ENCODE measurements at places on chromosomes 5 and 9.

DNA sequence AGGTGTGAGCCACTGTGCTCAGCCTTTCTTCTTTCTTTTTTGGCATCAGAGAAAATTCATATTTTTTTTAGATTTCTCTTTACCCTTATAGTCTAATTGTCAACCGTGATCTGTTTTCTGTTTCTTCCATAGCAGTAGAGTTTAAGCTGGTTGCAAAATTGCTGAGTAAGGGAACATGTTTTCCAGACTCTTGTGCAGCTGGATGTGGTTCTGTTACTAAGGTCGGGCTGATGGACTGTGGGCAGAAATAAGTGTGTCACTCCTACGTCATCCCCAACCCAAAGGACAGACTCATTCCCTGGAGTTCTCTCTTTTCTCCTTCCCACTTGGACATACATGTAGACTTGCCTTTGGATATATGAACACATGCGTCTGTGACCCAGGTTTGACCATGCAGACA lies 64.1 kb upstream of the GOLM1 start:
- DNase-seq = no peak

- DNase-seq = no peak
Observed at GRCh38 chr5:179379321-179379890, 34.1 kb upstream of the ADAMTS2 start.

- DNase-seq = no peak
Observed at GRCh38 chr5:142915813-142916424, 145.7 kb downstream of the ARHGAP26 start.

DNA sequence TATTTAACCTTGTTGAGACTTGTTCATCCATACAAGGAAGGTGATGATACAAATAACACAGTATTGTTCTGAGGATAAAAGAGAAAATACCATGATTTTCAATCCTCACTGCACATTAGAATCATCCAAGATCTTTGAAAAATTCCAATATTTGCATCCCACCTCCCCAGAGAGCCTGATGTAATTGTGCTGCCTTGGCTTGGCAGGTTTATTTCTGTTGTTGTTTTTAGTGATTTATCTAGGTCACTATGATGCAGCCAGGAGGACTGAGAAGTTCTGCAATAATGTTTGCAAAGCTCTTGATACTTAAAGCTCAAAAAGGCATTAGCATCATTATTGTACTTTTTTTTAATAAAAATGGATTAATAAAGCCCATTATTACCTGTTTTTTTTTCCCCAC lies 67.0 kb upstream of the NMUR2 start:
- DNase-seq = no peak

DNA sequence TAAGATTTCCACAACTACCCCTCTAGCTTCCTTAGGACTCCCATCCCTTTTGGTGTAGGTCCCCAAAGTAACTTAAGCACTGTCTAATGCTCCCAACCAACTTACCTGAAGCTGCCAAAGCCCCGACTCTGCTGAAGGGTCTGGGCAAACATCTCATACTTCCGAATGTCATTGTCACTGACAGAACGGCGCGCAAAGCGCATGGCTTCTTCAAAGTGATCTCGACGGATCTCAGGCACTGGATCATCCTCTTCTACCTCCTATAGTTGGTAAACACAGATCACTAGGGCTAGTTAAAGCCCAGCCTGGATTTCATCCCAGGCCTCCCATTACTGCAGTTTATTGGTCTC lies 15.2 kb downstream of the VCP start:
- DNase-seq = no peak

DNA sequence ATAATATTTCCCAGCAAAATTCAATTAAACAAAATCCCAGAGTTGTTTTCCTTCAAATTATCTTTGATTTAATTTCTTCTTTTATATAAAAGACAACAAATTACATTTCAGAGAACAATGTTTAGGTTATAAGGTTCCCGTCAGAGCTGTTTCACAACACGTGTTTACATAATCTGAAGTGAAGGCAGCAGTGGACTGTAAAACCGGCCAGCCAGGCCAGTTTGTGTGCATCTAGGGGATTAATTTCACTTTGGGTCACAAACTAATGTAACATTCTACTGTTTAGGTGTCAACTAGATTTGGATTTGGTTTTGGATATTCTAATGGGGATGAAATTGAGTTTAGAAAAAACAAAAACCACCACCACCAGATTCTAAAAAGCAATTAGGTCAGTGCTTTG lies 86.5 kb upstream of the PLPP1 start:
- DNase-seq = no peak

- DNase-seq = no peak
Observed at GRCh38 chr9:86637515-86637914, 283.3 kb upstream of the TUT7 start.

DNA sequence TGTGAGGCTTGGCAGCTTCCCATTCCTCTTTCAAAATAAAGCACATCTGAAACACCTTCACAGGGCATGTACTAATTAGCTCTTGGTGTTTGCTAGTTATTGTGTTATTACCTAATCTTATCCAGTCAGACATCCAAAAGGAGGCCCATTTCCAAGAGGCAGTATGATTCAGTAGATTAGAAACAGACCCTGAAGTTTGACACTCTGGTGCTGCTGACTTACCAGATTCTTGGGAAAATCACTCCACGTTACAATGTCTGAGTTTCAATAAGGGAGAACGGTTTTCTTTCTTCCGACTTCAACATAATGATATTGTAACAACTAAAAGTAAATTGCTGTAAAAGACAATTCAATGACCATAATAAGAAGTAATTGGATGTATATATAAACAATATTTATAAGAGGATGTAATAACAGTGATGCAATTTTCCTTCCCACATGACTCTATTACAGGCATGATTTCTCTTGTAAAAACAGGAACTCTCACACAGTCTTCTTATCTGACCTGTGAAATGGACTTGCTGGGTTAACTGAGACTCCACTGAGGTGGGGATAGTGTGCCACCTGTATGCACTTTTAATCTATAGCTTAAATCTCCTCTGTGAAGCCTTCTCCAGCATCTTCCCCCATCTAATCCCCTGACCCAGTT lies 181.3 kb upstream of the ELL2 start:
- no peak for DNase-seq

- no peak for DNase-seq
Observed at GRCh38 chr9:99515093-99515492, 293.0 kb downstream of the SEC61B start.

- DNase-seq = no peak
Observed at GRCh38 chr9:517993-518392, 303.3 kb downstream of the DOCK8 start.

DNA sequence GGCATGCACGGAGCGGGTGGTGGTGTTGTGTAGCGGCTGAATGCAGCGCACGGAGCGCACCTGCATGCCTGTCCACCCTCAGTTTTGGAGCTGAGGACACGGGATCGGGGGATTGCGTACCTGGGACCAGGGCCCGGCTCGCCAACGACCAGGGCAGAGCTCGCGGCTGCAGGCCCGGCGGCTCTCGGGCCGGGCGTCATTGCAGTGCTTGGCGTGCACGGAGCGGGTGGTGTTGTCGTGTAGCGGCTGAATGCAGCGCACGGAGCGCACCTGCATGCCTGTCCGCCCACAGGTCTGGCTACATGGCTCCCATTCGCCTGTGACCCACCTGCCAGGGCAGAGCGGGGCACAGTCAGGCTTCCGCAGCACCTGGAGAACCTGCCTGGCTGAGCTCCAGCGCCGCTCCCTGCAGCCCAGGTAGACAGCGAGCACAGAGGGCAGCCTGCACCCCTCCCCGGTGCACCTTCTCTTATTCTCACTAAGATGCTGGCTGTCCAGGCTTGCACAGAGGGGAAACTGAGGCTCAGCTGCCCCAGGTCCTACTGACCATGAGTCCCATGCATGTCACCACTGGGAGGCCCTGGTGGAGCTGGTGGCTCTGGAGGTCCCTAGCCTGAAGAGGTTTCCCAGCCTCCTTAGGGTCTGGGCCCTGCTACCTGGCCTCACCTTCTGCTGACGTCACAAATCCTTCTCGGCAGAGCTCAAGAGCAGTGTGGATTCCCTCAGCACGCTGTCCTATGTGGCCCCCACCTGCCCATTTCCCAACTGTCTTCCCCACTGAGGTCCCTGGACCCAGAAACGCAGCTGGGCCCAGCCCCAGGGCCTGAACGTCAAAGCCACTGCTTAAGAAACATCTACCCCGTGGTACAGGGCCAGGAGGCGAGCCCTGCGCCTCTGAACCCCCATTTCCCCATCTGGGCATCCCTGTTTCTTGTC lies 64.9 kb downstream of the ZNF354C start:
- no peak for DNase-seq

DNA sequence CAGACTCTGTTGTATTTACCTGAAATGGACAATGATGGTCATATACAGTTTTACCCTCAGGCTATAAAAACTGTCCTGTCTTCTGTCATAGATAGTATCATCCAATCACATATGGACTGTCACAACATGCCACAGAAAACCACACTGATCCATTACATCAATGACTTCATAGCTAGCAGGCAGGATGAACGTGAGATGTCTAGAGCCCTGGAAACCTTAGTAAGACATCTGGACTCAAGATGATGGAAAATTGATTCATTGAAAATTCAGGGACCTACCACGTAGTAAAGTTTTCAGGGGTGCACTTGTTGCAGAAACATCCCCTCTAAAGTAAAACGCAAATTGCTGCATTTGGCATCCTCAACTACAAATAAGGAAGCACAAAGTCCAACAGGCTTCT lies 284.4 kb upstream of the RGMB start:
- DNase-seq = no peak

- no peak for DNase-seq
Observed at GRCh38 chr5:97377582-97377981, 194.5 kb upstream of the RIOK2 start.

- DNase-seq = no peak
Observed at GRCh38 chr5:90558344-90559192, at the start of gene ADGRV1. TSS of gene ADGRV1 (plus strand) at chr5:90558797. CDS start at chr5:90558896, 99 bp downstream.

DNA sequence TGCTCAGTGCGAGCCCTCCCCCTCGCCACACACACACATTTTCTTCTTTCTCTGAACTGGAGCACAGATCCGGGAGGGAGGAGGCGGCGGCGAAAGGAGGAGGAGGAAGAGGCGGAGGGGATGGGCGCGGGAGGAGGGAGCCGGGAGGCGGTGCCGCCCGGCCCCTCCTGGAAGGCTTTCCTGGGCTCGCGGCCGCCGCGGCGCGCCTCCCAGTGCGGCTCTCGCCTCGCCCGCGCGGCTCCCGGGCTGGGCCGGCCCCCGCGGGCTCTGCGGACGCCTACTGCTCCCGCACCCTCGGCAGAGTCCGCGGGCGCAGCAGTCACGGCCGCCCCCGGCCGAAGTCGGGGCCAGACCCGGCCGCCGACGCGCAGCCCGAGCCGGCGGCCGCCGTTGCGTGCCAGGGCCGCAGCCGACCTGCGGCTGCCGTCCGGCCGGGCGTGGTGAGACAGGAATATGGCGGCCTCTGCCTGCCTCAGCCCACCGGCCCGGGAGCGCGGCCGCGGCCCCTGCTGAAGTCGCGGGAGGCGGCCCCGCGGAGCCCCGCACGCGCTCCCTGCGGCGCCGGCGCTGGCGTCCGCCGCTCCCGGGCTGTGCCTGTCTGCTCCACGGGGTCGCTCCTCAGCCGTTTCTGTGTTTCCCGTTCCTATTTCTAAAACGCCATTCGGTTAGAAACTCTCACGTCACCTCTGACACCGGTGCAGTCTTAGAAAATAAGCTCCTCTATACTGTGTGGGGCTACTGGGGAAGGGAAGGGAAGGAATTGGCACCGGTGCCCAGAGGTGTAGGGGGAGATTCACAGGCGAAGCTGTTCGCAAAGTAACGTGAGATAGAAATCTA lies 500 bp upstream of the GNAQ start:
- DNase-seq = peak; percentile 48

DNA sequence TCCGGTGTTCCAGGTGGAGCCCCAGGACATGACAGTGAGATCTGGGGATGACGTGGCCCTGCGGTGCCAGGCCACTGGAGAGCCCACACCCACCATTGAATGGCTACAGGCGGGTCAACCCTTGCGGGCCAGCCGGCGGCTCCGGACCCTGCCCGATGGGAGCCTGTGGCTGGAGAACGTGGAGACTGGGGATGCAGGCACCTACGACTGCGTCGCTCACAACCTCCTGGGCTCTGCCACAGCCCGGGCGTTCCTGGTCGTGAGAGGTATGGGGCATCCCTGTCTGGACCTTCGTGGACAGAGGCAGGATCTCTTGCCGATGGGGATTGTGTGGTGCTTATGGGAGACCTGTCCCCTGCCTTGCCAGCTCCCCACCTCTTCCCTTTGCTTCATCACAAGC lies 26.0 kb upstream of the ASS1 start:
- DNase-seq = no peak

- no peak for DNase-seq
Observed at GRCh38 chr5:10445352-10445751, 3.7 kb downstream of the ROPN1L start.

- no peak for DNase-seq
Observed at GRCh38 chr5:9553561-9553960, 7.7 kb upstream of the SEMA5A start.

DNA sequence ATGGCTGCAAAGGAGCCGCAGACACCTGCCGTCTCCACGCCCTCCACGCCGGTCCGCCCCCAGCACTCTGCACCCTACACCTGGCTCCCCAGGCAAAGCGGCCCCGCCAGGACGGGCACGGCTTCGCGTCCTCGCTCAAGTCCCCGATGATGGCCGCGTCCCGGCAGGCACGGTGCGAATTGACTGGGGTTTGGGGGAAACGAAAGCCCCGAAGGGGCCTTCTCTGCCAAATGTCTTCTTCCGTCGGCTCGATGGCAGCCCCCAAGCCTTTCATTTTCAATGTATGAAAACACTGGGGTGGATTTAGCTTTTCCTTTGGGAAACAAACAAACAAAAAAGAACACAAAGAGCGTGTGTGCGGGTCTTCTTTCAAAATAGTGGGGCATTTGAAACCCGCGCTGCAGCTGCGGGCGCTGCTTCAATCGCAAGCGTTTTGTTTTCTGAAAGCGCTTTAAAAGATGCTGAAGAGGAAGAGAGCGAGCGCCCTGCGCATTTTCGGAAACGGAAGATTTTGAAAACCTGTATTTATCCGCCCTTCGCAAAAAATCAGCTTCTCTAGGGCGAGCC lies 160.0 kb downstream of the RMI1 start:
- no peak for DNase-seq

GRCh38 chr5:61184708-61185107 lies 22.4 kb upstream of the SMIM15 start:
- no peak for DNase-seq

GRCh38 chr5:158758675-158759074 lies 341.0 kb downstream of the EBF1 start:
- no peak for DNase-seq

DNA sequence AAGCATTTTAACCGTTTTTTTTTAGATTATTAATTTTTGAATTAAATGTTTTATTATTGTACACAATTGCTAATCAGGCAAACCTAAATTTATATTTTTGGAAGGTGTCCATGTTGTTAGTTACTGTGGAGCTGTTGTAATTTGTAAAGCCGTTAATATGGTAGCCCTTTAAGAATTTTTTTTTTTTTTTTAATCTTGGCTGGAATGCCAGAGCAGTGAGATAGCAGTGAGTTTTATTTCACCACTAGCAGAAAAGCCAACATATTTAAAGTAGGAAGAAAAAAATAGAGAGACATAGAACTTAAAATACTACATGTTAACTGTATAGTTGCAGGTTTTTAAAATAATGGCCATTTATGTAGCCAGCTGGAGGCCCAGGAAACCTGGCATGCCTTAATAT lies 35.3 kb upstream of the RNF20 start:
- DNase-seq = no peak

- DNase-seq = no peak
Observed at GRCh38 chr9:129485145-129485774, 135.6 kb downstream of the C9orf50 start.

- no peak for DNase-seq
Observed at GRCh38 chr9:121651295-121652020, at the start of gene DAB2IP. TSS of gene DAB2IP (plus strand) at chr9:121651634. CDS start at chr9:121651776, 142 bp downstream.
